ENCODE measurements at places on chromosomes 3 and 15.

- no peak for DNase-seq
These were observed 397.7 kb upstream of the LMCD1 start for GRCh38 chr3:8103954-8104353.

GRCh38 chr3:12353796-12354525 lies 65.1 kb downstream of the PPARG start:
- DNase-seq = no peak

- DNase-seq = no peak
These were observed 243.0 kb downstream of the AGBL1 start for GRCh38 chr15:86322629-86323028.

DNA sequence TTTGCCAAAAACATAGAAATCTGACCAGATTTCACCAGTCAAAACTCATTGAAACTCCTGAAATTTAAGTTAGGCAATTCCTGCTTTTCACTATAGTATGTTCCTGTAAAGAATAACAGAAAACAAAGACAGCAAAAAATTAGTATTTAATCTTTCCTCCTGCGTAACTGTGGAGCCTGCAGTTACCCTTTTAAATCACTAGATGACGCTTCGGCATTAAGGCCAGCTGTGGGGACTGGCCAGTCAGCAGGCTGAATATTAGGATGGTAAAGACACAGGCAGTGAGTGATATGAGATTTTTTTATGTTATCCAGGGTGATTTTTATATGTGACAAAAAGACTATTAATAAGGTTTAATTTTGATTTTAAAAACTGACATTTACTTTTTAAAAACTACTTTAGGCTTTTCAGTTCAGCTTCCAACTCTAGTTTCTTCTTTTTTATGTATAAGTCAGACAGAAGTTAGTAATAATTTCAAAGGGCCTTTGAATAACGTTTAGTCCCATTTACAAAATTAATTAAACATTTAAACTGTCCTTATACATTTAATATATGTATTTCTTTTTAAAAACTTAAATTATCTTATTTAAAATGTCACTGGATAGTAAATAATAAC lies 165.1 kb downstream of the PPM1L start:
- peak; percentile 52 for DNase-seq

GRCh38 chr3:124552224-124552623 lies 178.0 kb upstream of the UMPS start:
- no peak for DNase-seq

DNA sequence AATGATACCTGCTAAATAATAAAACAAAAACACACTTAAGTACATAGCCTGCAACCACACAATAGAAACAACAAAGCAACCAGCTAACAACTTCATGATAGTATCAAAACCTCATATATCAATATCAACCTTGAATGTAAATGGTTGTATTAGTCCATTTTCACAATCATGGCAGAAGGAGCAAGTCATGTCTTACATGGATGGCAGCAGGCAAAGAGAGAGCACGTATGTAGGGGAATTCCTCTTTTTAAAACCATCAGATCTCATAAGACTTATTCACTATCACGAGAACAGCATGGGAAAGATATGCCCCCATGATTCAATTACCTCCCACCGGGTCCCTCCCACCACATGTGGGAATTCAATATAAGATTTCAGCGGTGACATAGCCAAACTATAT lies 44.5 kb upstream of the PTX3 start:
- no peak for DNase-seq

DNA sequence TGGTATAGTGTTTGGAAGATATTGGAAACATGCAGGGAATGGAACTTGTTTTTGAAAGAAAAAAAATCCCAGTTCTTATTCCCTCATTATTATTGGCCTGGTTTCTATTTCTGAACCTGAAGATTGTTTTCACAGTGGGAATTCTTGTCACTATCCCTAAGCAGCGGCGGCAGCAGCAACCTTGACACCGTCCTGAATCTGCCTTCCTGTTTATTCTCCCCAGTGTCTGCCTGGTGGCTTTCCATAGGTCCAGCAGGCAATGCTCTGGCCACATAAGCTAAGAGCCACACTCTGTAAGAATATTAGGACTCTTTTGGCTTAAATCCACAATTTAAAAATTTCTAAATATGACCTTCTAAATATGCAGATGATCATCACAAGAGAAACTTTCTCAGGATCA lies 178.0 kb downstream of the PLCL2 start:
- no peak for DNase-seq

- DNase-seq = no peak
These were observed 54.1 kb downstream of the PLXNA1 start for GRCh38 chr3:127037021-127037400.

GRCh38 chr3:141385406-141386125 lies 17.3 kb downstream of the ZBTB38 start:
- DNase-seq = no peak

DNA sequence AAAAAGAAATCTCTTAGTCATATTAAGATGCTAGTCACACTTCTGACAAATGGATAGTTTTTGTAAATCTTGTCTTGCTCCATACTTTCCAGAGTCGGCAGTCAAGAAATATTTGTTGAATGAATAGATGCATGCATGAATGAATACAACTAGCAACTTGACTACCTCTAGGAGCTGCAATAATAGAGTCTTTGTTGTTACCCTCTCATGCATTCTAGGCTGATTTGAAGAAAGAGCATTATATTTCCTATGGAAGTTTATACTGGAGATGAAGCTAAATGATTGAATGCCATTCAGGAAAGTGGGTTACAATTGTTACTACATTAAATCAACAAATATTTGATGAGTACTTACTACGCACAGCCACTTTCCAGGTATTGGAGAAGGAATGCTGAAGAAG lies 18.1 kb upstream of the TRAT1 start:
- DNase-seq = no peak

- peak; percentile 29 for DNase-seq
These were observed 217.6 kb downstream of the ARRDC4 start for GRCh38 chr15:98177966-98178592.

DNA sequence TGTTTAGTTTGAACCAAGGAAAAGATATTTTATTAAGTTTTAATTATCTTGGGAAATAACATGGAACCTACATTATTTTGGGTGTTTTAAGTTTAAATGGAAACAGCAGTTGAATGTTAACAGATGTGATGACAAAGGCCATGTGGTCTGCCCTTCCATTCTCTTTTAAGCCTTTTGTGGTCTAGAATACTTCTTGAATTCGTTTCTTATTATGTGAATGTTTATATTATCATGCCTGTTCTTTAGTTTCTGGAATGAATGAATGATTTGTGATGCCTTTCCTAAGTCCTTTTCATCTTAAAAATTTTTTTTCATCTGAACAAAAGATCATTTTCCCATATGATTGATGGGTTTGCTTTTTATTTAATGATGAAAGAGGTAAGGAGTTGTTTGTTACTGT lies 44.6 kb downstream of the SNRK start:
- DNase-seq = no peak

- no peak for DNase-seq
These were observed 7.2 kb upstream of the ABTB1 start for GRCh38 chr3:127665586-127665985.

DNA sequence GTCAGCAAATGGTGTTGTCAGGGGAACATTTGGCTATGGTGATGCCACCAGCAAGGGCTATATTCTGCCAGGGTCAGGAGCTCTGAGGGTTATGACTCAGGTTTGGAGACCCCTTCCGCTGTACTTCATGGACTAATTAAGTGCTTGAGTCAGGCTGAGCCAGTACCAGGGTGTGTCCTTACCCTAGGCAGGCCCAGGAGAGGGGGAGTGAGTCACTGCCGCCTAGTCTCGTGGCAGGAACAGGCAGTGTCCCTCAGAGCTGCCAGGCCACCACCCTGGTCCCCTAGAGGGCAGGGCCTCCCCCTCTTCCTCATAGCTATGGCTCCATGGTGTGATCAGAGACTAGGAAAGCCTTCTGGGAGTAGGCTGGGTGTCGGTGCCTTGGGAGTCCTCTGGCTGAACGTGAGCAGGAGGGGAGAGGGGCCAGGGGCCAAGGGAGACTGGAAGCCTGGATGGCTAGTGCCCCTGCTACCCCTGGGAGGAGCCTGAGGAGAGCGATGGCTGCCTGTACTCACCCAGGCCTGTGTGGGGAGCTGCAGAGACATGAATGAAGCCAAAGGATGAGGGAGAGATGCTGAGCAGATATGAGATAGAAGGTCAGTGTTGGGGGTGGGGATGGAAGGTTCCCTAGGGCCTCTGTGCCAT lies 10.6 kb downstream of the MAPKAPK3 start:
- peak; percentile 36 for DNase-seq

DNA sequence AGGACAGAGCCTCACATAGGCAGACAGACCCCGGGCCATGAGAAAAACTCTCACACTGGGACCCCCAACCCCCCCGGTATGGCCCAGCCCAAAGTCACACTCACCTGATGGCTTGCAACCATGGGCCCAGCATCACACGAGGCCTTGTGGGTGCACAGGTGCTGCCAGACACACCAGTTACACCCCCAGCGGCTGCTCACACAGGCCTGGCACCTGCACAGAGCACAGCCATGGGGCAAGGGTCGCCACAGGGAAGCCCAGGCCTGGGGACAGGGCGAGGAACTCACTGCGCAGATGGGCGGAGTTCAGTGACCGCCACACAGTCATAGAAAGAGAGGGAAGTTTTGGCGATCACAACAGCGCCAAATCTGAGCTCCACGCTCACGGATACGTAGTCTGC lies 9.3 kb downstream of the PLXNB1 start:
- DNase-seq = no peak

DNA sequence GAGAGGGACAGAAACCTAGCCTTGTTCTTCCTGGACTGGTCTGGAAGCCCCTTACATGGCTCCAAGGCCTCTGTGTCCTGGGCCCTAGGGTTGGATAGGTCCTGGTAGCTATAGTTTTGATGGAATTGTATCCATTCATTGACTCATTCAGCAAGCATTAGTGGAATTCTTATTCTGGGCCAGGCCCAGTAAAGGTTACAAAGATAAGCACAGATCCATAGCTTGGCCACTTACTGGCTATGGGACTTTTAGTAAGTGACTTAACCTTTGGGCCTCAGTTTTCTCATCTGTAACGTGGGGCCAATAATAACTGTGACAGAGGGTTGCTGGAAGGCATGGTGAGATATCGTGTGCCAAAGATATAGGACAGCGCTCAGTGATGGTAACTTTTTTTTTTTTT lies 13.6 kb upstream of the DAG1 start:
- no peak for DNase-seq

GRCh38 chr15:72070817-72071447 lies 47.0 kb downstream of the MYO9A start:
- no peak for DNase-seq

DNA sequence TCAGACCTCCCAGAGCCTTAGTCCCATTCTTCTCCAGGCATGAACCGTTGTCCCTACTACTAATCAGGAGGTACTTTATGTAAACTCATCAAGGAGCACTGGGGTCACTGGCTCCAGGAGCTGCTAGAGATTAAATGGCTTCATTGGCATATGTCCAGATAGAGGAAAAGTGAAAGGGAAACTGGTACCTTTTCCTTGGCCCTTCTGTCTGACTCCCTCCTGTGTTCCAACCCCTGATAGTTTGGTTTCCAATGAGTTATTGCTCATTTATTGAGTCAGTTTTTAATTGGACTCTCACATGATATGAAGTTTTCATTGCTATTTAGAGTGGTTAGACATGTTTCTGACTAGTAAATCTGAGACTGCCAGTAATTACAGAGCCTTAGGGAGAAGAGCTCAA lies 130.5 kb upstream of the BFSP2 start:
- no peak for DNase-seq

- peak; percentile 63 for DNase-seq
These were observed 37.7 kb downstream of the PLD1 start for GRCh38 chr3:171772427-171773056.

GRCh38 chr3:49025005-49025792 lies 3.3 kb downstream of the NDUFAF3 start:
- no peak for DNase-seq

DNA sequence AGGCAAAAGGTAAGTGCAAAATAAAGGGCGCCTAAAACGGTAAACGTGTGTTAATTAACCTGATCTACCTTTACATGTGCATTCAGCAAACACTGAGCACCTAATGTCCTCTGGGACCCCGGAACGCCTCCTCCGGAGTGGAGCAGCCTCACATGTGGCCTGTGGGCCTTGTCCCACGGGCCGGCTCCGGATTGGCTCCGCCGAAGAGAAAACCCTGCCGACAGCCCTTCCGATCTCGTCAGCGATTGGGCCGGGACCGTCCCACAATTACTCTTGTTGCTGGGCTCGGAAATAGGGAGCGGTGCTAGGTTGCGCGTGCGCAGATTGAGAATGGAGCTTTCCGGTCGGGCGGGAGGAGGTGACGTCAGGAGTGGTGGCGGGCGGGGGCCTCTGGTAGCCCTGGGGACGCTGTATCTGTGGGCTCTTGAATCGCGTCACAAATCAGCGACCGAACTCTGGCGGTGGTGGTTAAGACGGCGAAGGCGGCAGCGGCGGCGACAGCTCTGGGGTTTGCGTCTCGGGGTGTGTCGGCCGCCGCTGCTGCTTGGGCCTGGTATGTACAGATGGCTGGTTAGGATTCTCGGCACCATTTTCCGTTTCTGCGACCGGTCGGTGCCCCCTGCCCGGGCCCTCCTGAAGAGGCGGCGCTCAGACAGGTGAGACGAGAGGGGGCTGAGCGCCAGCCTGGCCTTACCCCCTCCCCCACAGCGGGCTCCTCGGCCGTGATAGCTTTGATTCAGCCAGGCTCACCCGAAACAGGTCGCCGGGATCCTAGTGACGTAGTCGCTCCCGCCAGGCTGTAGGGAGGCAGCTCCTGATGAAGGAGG lies at the start of gene SENP2:
Gene SENP2, plus strand, starts transcription at position 437 of the 827 bp plus-strand sequence. Its CDS starts 119 bp downstream, at position 556.
- peak; percentile 97 for DNase-seq

GRCh38 chr3:111278959-111279358 lies 207.3 kb downstream of the NECTIN3 start:
- no peak for DNase-seq

DNA sequence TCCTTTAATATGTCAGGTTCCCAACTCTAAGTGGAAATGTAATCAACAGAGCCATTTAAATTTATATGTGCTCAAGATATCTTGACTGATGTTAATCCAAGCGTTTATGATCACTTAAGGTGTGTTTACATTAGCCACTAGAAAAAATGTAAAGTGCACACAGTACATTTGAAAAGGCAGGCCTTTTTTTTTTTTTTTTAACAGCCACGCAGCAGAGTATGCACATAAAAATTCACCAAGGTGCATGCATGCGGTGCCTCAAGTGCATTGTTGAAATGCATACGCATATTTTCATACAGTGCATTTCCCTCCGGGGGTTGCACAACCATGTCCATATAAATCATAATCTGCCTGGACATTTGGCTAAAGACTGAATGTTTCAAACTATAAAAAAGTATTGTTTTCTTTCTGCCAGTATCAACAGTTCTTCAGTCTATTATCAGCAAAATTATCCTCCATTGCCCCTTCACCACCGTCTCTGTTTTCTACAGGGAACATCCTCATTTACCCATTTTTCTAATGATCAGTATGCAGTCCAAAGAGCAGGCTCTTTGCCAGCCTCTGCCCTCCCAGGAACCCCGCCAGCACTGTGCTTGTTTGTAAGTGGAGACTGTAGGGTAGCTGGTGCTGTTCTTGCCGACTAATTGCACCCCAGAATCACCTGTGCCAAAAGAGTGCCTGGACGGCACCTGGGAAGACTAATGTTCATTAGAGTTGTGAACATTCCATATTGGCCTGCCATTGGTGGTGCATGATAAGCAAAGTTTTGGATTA lies 611.2 kb upstream of the CFAP20DC start:
- no peak for DNase-seq
